Non-pigmented ciliary epithelial cell (primary cell): ENCODE measurements at places on chromosomes 16 and 17.

DNA sequence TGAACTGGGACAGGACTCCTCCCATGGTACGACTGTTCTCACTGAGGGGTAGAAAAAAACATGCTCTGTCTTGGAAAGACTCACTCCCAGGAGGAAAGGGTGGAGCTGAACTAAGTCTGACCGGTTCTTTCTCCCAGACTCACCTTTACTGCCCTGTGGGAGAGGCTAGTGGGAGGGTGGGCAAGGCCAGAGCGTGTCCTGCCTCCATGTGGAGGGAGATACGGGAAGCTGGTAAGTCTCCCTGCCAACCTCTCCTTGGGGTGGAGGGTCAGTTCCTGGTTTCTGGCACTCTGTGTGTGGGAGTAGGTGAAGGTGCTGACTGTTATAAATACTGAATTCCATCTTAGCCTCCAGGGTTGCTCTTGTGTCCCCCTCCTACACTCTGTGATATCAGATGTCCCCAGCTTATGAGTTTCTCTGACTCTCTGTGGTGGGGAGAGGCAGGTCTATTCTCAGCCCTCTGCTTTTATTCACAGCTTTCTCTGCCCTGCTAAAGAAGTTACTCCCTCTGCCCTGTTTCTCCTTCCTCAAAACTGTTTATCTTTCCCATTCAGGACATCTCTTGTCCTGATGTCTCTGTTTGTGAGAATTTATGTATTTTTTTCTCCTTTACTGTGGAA, 26.9 kb upstream of the FAM20A start:
- DNase-seq: no peak

DNA sequence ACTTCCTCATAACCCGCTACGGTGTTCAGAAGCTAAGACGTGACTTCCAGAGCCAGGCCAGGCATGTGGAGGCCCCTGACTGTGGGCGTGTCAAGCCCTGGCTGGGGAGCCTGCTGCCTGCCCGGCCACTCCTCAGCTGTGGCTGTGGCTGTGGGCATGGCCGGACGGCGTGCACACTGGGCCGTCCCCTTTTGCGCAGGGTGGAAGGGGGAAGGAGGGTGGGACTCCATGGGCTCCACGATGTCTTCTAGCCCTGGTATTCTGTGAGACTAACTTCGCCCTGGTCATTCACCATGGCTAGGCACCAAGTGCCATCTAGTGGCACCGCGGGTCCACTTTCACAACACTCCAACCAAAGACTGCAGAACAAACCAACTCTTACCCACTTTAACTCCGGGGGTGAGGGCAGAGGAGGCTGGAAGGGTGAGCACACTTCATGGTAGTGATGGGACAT, 67.9 kb downstream of the N4BP1 start:
- DNase-seq: no peak

- no peak for DNase-seq
These were observed 20.9 kb downstream of the GAN start for GRCh38 chr16:81335669-81336068.

DNA sequence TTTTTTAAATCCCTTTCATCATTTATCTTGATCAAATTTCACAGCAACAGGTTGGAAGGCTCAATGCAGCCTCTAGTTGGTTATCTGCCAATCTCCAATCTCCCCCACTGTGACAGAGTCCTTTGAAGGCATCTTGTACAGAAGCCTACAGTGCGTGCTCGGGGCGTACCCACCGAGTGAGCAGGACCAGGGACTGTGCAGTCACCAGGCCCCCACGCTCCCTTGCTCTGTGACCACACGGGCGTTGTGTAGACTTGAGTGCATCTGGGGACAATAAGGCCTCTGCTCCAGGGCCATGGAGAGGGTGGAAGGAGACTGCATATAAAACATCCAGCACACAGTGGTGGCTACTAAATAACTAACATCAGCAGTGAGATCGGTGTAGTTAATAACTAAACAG, 63.4 kb downstream of the GTF3C1 start:
- no peak for DNase-seq

GRCh38 chr17:59427425-59427921, 96.0 kb downstream of the YPEL2 start:
- DNase-seq: no peak

DNA sequence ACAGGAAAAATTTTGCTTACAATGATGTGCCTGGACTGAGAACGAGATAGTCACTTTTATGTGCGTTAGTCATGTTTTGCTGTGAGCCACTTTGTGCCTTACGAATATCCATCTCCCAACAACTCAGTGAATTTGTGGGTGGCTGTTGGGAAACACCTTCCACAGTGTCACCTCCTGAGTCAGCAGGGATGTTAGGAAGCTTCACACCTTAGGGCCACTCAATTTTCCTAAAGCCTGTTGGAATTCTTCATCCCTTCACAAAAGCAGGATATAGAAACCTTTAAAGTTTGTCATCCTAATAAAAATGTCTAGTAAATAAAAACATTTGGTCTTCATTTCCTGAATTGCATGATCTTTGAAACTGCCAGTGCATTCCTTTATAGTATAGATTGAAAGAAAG, 4.3 kb upstream of the KRTAP3-1 start:
- no peak for DNase-seq

DNA sequence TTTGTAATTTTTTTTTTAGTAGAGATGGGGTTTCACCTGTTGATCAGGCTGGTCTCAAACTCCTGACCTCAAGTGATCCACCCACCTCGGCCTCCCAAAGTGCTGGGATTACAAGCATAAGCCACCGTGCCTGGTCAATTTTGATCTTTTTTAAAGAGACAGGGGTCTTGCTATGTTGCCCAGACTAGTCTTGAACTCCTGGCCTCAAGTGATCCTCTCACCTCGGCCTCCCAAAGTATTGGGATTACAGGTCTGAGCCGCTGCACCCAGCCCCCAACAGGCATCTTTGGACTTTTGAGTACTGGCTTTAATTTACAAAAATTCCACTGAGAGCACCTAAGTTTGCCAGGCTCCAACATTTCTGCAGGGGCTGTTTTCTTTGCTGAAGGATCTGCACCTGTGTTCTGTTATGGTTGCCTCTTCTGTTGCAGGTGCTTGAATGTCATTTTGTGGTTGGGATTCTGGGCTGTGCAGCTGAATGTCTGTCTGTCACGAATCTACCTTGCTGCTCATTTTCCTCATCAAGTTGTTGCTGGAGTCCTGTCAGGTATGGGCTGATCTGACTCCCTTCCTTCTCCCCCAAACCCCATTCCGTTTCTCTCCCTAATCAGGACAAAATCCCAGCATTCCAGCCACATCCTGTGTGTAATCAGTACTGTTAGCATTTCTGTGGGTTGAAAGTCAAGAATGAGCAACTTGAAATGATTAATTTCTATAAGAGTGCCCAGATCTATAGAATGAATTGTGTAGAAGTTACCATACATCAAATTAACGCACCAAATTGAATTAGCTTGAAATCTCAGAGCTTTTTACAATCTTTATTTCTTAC, 8.5 kb downstream of the G6PC1 start:
- DNase-seq: no peak

DNA sequence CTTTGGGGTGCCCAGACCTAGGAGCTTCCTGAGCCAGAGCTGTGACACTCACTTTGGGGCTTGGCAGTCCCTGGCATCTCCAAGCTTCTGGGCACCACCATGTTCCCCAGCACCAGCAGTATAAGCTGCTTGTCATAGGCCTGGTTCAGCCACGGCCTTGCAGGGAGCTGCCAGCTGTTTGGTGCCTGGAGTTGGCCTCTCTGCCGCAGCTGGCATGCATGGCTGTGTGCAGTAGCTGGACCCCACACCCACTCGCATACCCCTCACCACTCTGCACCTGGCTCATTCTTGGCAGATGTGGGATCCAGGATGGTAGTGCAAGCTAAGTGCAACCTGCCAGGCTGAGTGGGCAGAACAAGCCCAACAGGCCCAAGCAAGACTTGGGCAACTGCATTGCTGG, 73.4 kb upstream of the BRD7 start:
- no peak for DNase-seq

DNA sequence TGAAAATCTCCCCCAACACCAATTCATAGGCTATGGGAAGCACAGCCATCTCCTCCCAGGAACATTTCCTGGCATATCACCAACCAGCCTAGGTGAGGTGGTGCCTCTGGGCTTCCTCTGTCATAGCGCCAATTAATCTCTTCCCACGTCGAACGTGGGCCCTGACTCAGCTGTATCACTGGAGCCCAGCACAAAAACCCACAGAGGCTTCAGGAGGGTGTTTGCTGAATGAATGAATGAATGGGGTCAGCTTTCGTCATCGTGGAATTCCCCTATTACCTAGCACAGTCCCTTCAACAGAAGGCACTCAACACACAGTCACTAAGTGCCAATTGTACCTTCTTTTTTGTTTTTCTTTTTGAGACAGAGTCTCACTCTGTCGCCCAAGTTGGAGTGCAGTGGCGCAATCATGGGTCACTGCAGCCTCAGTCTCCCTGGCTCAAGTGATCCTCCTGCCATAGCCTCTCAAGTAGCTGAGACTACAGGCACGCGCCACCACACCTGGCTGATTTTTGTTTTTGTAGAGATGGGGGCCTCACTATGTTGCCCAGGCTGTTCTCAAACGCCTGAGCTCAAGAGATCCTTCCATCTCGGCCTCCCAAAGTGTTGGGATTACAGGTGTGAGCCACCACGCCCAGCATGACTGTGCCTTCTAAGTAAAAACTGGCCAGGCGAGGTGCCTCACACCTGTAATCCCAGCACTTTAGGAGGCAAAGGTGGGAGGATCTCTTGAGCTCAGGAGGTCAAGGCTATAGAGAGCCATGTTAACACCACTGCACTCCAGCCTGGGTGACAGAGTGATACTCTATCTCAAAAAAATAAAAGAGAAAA, 4.1 kb downstream of the ZNF688 start:
- no peak for DNase-seq

GRCh38 chr17:28345419-28346198, 10.0 kb downstream of the TNFAIP1 start:
- no peak for DNase-seq
